ENCODE measurements at places on chromosomes 12 and 14.

- DNase-seq, result no peak
Measured at GRCh38 chr12:72075401-72075800, 136.8 kb downstream of the TPH2 start.

DNA sequence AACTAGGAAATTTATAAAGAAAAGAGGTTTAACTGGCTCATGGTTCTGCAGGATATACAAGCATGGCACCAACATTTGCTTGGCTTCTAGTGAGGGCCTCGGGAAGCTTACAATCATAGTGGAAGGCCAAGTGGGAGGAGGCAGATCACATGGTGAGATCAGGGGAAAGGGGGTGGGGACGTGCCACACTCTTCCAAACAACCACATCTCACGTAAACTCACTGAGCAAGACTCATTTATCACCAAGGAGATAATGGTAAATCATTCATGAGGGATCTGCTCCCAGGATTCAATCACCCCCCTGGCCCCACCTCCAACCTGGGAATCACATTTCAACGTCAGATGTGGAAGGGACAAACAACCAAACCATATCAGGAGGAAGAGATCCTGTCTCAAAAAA lies 35.8 kb downstream of the NUMB start:
- DNase-seq, result no peak

DNA sequence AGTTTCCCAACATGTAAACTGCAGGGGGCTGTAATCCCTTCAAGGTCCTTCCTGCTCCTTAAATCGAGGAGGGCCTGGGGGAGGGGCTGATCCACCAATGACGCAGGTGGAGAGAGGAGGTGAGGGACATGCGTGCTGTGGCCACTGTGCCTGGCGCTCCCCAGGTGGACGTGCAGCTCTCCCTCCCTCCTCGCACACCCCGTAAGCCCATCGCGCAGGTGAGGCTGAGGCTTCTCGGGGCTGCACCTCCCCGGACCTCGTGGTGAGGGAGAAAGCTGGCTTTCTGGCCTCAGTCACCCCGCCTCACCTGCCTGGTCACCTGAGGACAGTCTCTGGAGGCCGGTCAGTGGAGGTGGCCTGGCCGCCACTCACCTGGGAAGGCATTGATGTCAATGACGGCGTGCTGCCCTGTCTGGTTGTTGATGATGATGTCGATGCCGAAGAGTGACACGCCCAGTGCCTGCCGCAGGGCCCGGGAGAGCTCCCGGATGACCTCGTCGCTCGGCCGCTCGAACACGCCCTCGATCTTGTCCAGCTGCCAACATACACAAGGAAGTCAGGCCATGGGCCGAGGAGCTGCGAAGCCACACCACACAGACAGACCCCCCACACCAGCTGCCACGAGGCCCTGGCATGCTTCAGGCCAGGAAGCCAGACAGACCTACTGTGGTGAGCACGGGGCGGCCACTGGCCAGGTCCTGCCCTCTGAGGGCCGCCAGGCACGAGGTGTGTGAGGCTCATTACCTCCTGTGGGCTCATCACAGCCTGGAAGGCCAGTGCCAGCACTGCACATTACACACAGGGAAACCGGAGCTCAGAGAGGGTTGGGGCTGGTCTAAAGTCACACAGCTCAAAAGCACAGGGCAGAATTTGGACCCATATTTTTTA lies 23.3 kb downstream of the CHGA start:
- DNase-seq, result no peak

DNA sequence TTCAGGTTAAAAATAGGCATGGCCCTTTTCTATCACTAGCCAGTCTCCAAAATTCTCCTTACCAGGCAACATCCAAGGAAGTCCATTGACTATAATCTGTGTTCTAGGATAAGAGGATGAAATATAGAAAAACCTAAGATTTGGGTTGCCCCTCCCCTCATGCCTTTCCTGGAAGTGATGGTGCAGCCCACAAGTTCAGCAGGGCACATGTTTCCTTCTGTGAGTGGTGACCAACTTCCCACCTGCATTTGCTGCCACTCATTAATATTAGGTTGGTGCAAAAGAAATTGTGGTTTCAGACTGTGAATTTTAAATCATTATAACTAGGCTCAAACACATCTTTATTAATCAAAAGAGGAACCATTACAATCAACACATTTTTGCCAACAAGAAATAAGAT lies 250.5 kb upstream of the FKBP4 start:
- DNase-seq, result no peak

DNA sequence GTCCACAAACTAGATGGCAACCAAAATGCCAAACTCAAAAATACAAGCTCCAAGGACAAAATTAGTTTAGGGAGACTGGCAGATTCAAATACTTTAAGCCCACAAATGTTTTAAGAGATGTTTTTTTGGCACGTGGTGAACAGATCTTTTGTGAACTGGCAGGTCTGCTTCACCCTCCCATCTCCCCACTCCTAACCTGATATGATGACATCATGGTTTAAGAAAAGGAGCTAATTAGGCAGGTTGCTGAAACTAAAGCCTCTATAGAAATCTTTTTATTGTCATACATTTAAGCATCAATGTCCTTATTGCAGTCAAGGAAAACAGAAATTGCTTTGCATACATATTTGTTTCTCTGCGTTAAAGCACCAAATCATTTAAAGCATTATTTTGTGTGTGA lies 5.8 kb downstream of the LRIG3 start:
- DNase-seq, result no peak

DNA sequence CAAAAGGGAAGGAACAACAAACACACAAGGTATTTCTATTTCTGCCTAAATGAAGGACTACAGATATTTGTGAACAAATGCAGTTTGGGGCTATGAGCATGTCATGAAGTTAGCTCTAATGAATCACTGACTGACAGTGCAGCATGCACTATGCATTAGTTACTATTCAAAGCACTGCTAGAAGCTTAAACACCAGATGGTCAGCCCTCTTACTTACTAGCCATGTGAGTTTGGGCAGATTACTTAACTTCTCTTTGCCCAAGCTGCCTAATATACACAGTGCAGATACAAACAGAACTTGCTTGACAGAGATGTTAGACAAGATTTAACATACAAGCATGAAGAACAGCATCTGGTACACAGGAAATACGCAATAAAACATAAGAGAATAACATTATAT lies 96.0 kb downstream of the ATXN2 start:
- DNase-seq, result no peak

DNA sequence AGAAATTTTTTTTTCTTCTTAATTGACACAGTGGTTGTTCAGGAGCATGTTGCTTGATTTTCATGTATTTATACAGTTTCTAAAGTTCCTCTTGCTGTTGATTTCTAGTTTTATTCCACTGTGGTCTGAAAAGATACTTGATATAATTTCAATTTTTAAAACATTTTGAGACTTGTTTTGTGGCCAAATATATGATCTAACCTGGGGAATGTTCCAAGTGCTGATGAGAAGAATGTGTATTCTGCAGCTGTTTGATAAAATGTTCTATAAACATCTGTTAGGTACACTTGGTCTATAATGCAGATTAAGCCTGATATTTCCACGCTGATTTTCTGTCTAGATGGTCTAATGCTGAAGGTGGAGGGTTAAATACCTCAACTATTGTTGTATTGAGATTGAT lies 151.4 kb upstream of the IFNG-AS1 start:
- no peak for DNase-seq

DNA sequence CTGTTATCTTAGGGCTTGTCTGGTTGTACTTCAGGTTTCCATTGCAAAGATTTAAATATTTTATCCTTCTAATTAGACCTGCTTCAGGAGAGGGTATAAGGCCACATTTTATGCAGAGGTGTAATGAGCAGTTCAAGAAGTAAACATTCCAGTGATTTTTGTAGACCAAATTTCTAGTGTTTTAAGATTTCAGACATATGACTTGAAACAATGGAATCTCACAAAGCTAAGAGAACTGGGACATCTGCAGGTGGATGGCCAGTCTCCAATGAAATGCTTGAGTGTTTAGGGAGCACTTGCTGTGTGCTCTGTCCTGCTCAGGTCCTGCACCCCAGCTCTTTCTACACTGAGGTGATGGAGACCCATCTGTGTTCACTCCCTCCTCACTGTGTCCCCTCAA lies 7.9 kb downstream of the C14orf132 start:
- DNase-seq, result no peak

GRCh38 chr12:3362737-3363136 lies 128.3 kb upstream of the PRMT8 start:
- no peak for DNase-seq

- DNase-seq, result peak; percentile 68
Measured at GRCh38 chr14:25537846-25538455, 488.0 kb upstream of the STXBP6 start.
